Stimulated activated CD4-positive, alpha-beta T cell treated with anti-CD3 and anti-CD28 coated beads, Interleukin-1b, Interleukin-23, amount 100 ng/mL, for 4 hours (primary cell): ENCODE measurements at places on chromosomes 5 and 9.

- DNase-seq: no peak
Measured at GRCh38 chr5:180618487-180618828, 27.2 kb upstream of the SCGB3A1 start.

DNA sequence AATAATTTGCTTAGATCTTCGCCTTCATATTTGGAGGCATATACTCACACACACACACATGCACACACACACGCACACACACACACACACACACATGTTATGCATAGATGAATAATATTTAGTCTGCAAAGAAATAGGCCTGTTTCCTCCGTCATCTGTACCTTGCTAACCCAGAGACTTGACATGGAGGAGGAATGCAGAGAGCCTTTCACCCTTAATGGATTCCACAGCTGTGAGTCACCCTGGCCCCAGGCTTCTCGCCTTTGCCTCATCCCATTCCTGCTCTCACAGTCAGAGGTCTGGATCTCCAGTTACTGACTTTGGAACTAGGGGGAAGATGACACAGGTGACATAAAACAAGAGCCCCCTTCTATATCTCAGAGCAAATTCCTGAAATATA, 29.7 kb downstream of the ZNF462 start:
- no peak for DNase-seq

DNA sequence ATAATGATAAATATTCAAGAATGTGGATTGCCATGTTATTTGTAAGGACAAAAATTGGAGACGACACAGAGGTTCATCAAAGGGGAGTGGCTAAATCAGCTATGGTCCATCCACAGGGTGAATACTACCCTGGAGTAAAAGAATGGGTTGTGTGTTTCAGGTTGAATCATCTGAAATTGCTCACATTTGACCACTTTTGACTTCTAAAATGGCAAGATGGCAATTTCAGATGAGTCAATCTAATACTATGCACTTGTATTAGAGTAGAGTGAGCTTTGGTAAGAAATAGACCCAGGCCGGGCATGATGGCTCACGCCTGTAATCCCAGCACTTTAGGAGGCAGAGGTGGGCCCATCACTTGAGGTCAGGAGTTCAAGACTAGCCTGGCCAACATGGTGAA, 131.8 kb downstream of the GAPVD1 start:
- DNase-seq: no peak

GRCh38 chr5:50352382-50352781, 88.7 kb downstream of the EMB start:
- no peak for DNase-seq

GRCh38 chr5:112232667-112233066, 186.4 kb downstream of the EPB41L4A start:
- no peak for DNase-seq

- no peak for DNase-seq
Measured at GRCh38 chr9:93120846-93121315, 13.2 kb downstream of the NINJ1 start.

DNA sequence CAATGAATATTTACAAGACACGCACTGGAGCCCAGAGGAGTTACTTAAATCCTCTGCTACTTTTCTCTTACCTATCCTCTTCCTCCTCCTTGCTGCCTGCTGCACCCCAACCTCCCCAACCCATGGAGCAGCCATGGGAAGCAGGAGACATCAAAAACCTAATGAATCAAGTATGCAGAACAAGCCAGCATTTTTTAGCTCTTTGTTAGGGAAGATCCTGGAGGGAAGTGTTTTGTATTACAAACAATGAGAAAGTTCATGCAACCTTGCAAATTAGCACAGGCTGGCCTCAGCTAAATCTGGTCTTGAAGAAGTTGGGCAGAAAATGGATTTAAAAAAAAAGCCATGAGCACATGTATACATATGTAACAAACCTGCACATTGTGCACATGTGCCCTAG, 498.8 kb downstream of the KIF4B start:
- no peak for DNase-seq

- no peak for DNase-seq
Measured at GRCh38 chr5:99099691-99100090, 170.9 kb upstream of the CHD1 start.

DNA sequence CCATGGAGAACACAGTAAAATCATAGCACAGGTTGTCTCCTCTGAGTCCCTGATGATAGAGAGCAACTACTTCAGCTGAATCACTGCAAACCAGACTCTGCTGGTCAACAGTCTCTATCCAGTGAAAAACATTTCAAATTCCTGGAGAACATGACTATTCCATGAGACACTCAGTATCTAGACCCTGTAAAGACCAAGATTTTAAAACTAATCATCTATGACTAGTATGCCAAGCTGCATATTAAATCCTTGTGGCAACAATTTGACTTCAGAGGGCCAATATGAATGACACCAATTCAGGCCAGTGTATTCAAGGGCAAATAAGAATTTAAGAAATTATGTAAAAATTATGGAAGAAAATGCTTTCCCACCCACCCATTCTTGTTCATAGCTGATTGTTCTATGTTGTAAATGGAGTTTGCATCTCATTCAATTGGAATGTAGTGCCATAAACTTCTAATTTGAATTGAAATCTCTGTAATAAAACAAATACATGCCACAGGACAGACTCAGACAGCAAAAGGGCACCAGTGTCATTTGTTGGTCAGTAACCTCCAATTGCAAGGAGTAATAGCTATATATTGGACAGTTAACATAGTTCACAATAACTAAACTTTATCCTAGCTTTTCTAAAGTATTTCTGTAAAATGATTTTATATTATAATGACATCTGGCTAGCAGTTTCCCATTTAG, 80.1 kb upstream of the LPAR1 start:
- no peak for DNase-seq

DNA sequence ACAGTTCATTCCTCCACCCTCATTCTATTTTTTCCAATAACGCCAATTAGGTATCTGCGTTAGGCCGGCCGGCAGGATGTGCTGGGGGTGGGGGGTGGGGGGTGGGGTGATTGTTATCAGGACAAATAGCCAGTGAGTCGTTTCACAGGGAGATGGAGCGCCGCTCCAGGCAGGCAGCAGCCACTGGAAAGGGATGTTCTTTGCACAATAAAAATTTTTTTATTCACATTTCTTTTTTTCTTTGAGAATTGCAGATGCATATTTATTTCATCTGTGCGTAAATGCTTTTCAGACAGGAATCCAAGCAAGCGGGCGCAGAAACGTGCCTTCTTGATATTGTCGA, 4.1 kb downstream of the LMX1B start:
- DNase-seq: no peak

GRCh38 chr5:132342291-132343180, 27.0 kb upstream of the SLC22A5 start:
- DNase-seq: no peak

DNA sequence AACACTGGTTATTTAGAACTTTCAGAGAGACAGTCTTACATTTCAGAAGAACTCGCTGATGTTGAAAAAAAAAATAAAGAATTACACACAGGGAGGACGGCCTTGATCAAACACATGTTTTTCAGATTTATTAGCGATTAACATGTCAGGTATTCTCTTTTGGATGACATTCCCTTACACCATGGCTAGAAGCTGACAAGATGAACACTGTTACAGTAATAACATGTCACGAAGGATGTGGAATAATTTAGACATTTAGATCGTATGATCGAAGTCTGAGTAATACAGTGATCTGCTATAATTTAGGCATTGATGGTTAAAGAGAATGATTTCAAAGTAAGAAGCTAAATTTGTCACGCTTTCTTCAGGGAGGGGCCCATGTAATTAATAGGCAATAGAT, 24.6 kb upstream of the FBXL7 start:
- DNase-seq: no peak

GRCh38 chr5:14156290-14156649, 13.1 kb downstream of the TRIO start:
- no peak for DNase-seq

DNA sequence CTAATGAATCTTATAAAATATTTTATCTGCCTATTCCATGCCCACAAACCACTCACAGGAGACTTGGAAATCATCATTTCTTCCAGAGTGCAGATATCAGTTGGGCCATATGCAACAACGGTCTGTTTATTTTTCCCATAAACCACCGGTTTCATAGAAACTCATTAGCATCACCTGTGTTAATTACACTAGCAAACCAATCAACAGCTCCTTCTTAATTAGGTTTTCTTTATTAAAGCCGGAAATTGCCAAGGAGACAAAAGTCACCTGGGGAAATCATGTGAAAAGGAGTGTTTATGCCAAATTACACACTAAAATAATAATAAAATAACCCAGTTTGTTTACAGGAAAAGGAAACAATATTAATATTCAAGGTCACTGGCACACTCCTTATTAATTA, 129.6 kb downstream of the EBF1 start:
- no peak for DNase-seq

- DNase-seq: no peak
Measured at GRCh38 chr5:39151745-39152144, 67.6 kb downstream of the FYB1 start.

DNA sequence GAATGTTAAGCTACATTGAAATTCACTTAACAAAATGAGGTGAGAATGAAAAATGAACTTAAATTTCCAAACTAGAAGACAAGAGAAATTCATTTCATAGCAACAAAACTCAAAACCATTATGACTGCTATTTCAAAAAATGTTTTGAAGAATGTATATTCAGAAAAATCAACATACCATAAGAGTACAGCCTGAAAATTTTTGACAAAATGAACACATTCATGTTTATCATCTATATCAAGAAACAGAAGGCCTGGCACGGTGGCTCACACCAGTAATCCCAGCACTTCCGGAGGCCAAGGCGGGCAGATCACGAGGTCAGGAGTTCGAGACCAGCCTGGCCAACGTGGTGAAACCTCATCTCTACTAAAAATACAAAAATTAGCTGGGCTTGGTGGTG, 4.2 kb upstream of the IL6ST start:
- no peak for DNase-seq

DNA sequence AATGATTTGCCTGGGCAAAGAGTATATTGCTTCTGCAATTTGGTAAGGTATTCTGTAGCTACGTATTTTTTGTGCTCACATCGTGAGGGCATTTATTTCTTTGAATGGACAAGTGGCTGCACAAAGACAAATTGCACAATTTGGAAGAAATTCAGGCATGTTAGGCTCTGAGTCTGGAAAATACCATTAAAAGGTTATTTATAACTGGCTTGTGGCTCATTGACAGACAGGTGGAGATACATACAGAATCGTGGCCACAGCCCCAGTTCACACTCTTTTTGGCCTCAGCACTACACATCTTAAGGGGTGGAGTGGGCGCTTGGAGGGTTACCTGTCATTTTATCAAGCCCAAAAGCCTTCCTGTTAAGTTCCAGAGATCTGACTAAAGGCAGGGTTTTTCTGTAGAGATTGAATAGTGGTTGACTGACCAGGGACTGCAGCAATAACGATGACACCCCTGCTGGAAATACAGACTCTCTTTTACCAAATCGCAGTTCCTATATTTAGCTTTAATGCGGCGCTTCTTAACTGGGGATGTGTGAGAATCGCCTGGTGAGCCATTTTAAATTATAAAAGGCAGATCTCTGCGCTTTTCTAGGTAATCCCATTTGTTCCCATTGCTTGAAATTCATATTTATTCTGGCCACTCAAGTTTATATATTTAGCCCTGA, 14.7 kb downstream of the MAN2A1 start:
- DNase-seq: no peak

DNA sequence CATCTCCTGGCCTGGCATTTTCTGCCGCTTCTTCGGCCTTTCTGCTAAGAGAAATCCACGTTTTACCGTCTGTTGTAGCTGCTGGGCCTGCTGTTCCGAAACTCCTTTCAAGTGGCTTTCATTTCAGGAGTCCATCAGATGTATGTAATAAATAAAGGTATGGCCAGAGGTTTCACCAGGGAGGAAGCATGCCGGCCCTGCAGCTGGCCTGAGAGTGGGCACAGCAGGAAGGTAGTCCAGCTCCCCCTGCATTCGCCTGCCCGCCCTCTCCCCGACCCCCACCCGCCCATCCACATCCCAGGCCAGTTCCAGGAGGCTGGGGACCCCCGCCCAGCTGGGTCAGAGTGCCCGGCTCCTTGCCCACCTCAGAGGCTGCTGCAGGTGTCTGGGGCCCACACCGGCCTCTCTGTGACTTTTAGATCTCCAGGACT, 46.4 kb upstream of the EXOC3 start:
- DNase-seq: no peak

- no peak for DNase-seq
Measured at GRCh38 chr9:100303747-100304146, 49.0 kb downstream of the TEX10 start.

DNA sequence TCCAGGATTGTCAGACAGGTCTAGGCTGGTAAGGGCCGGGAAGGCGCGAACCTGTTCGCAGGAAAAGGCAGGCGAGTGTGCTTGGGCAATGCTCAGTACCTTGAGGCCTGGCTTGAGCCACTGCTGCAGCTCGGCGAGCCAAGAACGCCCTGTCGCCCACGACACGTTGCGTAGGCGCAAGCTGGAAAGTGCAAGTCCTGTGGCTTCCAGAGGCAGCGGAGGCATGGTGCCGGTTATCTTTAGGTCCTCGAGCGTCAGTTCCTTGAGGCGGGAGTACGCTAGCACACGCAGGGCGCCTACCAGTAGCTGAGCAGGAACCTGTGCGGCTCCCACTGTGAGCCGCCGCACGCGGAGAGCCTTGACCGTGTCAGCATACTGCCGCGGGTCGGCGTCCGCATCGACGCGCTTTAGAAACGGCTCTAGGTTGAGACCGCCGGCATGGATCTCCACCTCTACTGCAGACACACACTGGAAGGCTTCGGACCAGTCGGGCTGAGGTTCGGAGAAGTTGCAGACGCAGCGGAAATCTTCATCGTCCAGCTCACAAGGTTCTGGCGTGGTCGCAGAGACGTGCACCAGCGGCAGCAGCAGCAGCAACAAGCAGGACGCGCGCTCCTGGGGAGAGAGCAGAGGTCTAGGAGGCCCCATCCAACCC, 482 bp downstream of the CD14 start:
- peak; percentile 15 for DNase-seq

DNA sequence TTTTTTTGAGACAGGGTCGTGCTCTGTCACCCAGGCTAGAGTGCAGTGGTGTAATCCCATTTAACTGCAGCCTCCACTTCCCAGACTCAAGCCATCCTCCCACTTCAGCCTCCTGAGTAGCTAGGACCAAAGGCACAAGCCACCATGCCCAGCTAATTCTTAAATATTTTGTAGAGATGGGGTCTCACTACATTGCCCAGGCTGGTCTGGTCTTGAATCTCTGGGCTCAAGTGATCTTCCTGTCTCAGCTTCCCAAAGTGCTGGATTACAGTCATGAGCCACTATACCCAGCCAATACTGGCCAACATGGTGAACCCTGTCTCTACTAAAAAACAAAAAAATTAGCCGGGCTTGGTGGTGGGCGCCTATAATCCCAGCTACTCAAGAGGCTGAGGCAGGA, 6.8 kb downstream of the DCAF12 start:
- DNase-seq: no peak

GRCh38 chr5:147601652-147602051, 91.8 kb upstream of the DPYSL3 start:
- DNase-seq: no peak

DNA sequence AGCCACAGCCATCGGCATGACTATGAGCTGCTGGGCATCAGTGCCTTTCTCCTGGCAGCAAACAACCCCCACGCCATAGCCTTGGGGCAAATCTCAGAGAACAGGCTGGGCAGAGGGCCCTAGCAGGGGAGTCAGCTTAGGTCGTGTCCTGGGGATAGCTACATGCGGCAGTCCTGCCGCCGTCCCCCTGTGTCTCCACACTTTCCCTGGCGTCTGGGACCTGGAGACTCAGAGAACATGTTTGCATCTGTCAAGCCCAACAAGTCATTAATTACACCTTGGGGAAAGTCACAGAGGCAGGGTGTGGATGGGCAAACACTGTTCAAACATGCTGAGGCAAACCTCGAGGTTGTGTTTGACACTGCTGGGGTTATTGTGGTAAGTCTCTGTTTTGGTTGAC, 123.6 kb downstream of the C5orf15 start:
- no peak for DNase-seq
